Epithelial cell of prostate (primary cell): ENCODE measurements at places on chromosomes 3 and 15.

DNA sequence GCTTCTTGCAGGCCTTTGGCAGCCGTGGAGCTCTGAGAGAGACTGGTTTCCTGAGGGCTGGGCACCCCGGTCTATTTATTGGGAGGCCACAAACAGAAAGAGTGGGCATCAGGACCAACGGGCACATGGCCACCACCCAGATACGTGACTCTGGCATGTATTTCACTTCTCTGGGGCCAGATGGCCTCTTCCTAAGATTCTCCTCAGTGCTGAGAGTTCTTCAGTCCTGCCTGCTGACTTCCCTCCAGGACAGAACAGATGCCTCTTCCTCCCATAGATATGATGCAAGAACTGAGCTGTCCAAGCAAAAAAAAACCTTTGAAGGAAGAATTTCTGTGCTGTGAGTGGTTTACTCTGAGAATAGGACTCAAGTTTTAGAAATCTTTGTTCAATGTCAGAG is 107.7 kb downstream of the IGF2BP2 start:
- no peak for DNase-seq

DNA sequence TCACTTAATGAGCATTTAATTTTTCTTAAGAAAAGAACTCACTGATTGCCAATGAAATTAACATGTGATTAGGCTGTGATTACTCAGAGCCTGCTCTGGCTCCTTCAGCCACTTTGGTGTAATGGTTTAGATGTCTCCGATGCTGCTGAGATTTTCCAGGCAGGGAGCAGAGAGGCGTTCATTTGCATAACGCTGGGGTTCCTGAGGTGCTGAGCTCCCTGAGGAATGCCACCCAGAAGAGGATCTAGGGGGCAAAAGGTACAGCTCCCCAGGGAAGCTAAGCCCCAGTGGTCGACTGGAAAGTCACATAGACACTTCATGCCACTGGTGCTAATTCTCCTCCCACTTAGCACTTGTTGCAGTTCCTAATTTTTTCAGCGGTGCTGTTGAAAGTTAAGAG is 119.5 kb downstream of the USP13 start:
- no peak for DNase-seq

- no peak for DNase-seq
Observed at GRCh38 chr3:20760981-20761380, 575.0 kb upstream of the SGO1 start.

GRCh38 chr3:126781889-126782491 is 78.0 kb downstream of the CHCHD6 start:
- DNase-seq: peak; percentile 59

- no peak for DNase-seq
Observed at GRCh38 chr3:32969656-32970055, 18.2 kb downstream of the CCR4 start.

GRCh38 chr3:26681632-26682031 is 59.1 kb downstream of the LRRC3B start:
- no peak for DNase-seq

DNA sequence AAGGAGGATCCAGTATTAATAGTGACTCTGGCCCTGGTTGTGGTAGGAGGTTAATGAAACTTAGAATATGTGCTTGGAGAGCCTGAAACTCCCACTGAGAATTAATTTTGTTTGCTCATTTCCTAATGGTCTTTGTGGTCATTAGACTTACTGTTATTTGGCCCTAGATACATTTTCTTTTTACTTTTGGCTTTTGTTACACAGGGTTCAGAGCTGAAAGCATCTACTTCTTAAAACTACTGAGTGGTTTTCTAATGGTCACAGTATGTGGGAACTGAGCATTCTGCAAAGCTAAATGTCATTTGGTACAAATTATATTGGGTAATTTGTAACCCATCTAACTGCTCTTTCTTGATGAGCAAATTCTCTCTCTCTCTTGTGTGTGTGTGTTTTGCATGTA is 433.4 kb upstream of the IL12A start:
- no peak for DNase-seq
